ENCODE measurements at places on chromosomes 11 and 22.

DNA sequence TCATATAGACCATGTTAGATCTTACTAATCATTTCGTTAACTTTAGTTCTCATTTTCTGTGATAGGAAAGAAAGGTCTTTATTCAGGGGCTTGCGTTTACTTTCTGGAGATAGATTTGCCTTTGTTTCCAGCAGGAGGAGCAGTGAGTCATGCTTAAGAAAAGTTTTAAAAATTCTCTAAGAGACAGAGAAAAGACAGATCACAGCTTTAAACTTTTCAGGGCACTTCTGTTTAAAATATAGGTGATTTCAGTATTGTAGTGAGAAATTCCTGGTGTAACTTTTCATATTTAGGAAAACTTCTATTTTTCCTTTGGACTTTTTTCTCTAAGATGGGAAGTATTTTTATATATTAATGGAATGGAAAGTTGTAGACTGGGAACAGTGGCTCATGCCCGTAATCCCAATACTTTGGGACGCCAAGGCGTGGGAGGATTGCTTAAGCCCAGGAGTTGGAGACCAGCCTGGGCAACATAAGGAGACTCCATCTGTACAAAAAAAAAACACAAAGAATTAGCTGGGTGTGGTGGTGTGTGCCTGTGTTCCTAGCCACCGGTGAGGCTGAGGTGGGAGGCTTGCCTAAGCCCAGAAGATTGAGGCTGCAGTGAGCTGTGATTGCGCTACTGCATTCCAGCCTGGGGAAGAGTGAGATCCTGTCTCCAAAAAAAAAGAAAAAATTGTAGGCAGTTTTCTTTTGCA is 60.3 kb downstream of the ATXN10 start:
- no peak for DNase-seq

DNA sequence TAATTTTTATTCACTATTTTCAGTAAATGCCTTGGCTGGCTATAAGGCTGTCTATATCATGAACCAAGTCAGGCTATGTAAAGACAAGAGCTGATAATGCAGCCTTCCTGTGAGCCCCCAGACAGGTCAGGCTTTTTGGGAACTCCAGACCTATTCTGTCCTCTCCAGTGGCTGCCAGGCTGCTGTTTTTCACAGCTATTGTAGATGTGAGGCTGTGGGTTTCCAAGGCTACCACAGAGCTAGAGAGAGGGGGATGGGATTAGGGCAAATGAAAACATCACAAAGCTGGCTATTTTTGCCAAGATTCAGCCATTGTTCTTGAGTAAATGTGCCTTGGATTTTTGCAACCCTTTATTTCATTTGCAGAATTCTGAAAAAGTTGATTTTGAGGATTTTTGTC is 55.7 kb upstream of the SORL1-AS1 start:
- no peak for DNase-seq

GRCh38 chr22:45069925-45070324 is 60.1 kb upstream of the PHF21B start:
- DNase-seq, result no peak

GRCh38 chr11:73262851-73263495 is 9.2 kb upstream of the P2RY6 start:
- no peak for DNase-seq

DNA sequence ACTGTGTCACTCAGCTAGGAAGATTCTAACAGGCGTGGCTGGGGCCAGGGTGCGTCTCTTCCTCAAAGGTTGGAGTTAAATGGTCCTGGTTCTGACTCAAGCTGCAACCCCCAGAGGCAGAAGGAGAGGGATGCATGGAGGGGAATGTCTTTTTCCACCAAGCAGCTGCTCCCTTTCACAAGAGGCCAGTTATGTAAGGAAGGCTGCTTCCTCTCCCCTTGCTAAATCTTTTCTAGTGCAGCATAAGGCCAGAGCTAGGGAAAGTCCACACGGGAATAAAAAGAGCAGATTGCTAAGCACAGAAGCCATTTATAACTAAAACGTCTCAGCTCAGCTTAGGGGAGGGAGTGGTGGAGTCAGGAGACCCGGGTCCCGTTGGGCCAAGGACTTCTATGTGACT is 10.0 kb downstream of the PVALB start:
- no peak for DNase-seq

GRCh38 chr11:62260261-62260953 is 9.6 kb upstream of the SCGB2A2 start:
- DNase-seq, result no peak

DNA sequence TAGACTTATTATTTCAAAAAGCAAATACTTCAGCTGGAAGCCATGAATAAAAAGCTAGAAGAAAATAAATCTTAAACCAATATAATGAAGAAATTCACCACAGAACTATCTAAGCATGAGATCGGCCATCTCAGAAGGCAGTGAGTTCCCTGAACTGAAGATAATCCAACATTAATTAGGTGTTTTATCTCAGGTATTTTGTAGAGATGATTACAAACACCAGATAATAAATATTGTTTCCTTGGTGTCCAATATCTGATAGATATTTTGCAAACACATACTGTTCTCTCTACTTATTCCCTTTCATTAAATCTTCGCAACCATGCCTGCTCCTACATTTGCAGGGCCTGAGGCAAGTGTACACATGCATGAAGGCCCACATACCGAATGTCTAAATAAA is 26.0 kb upstream of the FAM181B start:
- DNase-seq, result no peak

GRCh38 chr11:67293090-67293489 is 4.0 kb downstream of the ANKRD13D start:
- DNase-seq, result no peak

DNA sequence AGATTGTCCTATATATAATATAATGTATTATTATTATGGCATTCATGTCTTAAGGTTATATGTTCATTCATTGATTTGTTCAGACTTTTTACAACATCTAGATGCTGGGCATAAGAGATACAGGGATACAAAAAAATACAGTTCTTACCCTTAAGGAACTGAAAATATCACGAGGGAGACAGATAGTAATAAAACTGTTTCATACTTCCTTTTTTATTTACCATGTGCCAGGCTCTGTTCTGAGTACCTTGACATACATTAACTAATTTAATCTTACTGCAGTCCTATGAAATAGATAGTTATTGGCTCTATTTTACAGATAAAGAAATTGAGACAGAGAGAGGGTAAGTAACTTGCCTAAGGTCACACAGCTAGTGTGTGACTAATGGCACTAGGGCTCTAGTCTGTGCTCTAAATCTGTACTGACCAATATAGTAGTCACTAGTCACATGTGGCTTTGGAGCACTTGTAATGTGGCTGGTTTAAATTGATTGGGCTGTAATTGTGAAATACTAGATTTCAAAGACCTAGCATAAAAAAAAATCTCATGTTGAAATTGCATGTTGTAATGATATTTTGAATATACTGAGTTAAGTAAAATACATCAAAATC is 21.3 kb downstream of the TRIM44 start:
- DNase-seq, result no peak

GRCh38 chr11:22957786-22958185 is 97.5 kb upstream of the CCDC179 start:
- DNase-seq, result no peak

DNA sequence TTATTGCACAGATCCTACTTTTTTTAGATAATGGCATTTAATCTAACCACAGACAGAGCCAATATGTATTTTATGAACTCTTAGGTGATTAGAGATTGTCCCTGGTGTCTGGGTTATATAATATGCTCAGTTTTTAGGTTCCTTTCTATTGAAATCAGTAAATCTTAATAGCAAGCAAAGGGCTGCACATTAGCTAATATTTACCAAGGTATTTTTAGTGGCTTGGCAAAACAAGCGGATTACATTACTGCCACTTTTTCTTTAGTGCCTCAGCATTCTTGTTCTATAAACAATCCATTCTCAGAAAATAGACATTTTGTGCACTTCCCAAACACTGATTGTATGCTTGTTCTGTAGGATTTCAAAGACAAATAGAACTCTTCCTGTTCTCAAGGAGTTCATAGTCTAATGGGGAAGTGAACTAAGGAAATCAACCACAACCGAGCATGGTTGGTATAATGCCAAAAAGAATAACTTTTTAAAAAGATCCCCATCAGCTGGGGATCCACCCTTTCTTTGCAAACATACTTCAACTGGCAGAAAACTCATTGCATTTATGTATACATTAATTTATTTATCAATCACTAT is 23.8 kb downstream of the KCNJ1 start:
- no peak for DNase-seq

DNA sequence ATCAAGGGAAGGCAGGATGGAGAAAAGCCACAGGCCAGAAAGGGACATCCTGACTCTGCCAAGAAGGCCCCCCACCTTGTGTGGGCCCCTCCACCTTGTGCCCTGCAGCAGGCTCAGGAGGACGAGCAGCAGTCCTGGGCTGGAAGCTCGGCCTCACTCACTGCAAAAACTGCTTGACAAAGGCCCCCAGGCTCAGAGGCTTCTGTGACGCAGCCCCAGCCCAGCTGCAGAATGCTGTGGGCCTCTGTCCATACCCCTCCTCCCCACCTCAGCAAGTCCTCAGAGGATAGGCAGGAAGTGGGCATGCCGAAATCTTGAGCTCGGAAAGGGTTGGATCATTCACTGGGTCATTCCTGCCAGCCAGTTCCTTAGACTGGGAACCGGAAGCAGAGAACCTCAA is 61.9 kb downstream of the NRXN2 start:
- no peak for DNase-seq

- DNase-seq, result no peak
Observed at GRCh38 chr11:117823294-117823945, 1.1 kb downstream of the FXYD2 start.

DNA sequence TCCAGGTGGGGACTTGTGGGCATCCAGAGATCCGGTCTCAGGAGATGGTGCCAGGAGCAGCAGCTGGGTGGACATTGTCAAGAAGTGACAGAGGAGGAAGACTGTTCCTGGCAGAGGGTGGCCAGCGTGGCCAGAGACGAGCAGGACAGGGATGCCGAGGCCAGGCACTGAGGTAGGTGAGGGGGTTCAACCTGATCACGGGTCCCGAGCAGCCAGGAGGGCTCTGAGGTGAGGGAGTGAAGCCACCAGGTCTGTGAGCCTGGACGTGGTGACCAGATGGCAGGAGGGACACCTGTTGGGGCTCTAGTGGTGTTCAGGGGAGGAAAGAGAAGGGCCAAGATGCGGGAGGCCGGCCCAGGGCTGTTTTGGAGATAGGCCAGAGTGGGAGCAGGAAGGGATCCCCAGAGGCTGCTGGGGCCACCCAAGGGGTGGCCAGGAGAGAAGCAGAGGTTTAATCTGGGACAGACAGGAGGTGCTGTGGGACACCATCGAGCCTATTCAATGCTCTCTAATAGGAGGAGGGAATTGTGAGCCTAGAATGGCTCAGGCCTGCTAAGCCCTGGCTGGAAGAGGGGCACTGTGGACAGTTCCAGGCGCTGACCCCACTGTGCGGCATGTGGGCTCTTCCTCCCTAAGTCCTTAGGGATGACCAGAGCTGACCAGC is 6.3 kb downstream of the PPM1F start:
- no peak for DNase-seq

DNA sequence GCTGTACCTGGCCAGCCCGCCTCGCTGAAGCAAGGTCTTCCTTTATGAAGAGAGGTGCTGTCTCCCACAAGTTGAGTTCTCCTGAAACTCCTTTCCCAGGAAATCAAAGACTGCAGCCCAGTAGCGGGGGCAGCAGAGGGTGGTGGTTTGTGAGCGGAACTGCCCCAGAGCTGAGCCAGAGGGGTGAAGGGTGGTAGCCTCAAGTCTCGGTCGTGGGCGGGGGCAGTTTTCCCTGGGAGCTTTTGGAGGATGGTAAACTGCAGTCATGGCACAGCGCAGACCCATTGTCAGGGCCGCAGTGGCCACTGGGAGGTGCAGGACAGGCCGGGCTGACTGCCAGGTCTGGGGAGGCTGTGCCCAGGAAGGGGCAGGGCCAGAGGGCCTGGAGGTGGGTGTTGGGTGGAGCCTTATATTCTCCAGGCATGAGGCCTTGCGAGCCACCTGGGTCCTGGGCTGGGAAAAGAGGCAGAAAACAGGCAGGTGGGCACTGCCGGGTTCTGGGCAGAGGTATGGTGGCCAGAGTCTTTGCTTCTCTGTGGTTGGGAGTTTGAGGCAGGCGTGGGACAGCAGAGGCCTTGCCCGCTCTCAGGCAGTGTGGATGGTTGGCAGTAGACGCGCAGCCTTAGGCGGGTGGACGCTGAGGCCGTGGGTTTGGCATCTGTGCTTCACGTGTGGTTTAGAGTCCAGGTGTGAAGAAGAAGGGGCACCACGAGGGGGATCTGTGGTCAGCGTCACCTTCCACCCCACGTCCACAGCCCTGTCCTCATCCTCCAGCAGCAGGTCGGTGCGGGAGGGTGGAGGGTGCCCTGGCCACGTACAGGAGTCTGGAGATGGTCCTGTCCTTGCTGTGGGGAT is 1176.4 kb downstream of the BRD1 start:
- no peak for DNase-seq

- no peak for DNase-seq
Observed at GRCh38 chr11:17563961-17564686, 17.1 kb downstream of the OTOG start.

DNA sequence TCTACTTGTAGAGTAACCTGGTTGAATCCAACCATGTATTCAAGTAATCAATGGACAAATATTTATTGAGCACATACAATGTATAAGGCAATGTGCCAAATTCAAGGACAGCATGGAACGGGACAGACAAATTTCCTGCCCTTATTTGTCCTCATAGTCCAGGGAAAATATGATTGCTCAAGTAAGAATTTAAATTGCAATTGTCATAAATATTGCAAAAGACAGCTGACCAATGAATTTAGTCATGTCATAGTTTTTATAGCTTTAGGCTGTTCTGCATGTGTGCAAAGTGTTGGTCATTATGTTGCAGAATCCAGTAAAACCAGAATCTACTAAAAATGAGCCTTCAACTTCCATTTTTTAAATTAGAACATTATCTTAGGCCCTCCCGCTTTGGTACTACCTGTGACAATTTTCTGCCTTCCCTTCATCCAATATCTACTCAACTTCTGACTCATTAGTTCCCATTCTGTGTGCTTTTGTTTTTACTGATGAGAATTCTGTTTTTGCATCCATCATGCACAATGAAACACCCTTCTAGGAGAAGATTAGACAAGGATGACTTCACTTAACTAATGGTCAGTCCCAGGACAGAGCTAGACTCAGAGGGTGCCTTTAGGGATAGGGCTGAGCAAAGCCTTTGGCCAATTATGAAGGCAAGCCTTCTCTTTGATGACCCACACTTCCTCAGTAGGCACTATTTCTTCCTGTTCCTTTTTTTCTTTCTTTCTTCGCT is 45.8 kb upstream of the FIBIN start:
- no peak for DNase-seq

All from right renal pelvis (tissue), 4 donors.